ENCODE measurements at places on chromosomes 11 and 22.

GRCh38 chr22:50498322-50498890, 9.1 kb downstream of the LMF2 start:
- peak; percentile 64 for DNase-seq

DNA sequence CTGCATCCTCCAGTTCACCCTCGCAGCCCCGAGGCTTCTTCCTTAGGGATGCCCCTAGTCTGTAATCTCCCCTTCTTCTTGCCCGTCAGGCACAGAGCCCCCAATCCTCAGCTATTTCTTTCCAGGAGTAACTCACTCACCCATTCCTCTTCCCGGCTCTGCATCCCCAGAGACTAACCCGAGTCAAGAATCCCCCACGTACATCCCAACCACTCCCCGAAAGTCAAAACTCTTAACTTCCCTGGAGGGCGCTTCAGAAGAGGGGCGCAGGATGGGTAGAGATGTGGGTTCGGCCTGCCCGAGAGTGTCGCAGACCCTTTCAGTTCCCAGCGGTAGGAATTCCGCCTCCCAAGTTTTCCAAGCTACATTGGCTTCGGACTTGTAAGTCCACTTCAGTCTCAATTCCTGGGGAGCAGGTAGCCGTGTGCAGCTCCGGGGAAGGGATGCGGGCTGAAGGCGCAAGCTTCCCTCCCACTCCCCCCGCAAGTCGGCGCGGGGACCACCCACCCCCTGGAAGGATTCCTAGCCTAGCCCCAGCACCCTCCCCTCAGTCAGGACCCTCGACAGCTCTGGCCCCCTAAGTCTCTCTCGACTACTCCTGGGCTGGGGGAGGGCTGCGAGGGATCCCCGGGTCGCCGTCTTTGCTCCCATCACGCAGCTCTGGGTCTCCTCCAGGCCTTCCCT, 871 bp downstream of the BDNF start:
- no peak for DNase-seq

DNA sequence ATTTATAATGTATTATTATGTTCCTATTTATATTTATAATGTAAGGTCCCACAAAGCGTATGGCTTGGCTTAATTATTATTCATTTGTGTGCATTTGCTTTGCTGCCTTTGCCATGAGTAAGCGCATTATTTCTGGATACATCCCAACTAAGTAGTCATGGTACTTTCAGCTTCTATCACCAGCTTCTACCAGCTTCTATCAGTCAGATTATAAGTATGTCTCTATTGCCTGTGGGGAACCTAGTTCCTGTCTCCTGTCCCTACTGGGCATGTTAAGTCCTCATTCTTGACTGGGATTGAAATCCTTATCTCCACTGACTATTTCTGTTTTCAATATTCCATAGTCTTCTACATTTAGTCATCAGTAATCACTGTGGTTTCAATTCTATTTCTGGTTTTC, 33.5 kb upstream of the OR10W1 start:
- DNase-seq = no peak

DNA sequence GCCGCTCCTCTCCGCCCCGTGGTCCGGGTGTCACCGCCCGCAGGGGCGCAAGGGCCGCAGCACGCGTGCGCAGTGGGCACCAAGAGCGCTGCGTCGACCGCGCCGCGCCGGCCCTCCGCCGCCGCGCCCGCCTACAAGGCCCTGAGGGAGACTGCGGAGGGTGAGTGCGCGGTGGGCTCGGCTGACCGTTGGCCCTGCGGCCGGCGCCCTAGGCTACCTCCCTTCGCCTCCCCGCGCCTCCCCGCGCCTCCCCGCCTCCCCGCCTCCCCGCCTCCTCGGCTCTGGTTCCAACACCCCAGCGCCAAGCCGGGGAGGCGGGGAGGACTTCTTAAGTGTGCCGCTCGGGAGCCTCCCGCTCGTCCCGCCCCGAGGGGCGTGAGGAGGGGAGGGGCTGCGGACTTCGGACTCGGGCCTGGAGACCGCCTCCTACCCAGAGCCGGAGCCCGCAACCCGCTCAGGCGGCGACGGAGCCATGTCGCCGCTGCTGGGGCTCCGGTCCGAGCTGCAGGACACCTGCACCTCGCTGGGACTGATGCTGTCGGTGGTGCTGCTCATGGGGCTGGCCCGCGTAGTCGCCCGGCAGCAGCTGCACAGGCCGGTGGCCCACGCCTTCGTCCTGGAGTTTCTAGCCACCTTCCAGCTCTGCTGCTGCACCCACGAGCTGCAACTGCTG, at the start of gene AQP11:
Gene AQP11 (plus strand): TSS at position 433 of the 673 bp plus-strand sequence. CDS start 40 bp downstream, at position 473.
- DNase-seq = peak; percentile 64

DNA sequence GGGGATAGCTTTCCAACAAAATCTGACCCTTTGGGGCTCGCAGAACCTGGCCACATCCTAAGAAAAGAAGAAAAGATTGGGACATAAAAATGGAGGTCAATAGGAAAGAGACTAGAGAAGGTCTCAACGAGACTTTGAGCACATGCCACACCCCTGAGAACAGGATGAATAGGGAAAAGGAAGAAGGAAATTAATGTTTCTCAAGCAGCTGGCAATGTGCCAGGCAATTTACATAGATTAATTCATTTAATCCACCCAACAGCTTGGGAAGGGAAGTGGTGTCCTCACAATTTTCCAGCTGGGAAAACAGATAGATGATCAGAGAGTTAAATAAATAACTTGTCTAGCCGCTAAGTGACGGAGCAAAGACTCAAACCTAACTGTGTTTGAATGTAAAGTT, 50.7 kb downstream of the PAMR1 start:
- no peak for DNase-seq

DNA sequence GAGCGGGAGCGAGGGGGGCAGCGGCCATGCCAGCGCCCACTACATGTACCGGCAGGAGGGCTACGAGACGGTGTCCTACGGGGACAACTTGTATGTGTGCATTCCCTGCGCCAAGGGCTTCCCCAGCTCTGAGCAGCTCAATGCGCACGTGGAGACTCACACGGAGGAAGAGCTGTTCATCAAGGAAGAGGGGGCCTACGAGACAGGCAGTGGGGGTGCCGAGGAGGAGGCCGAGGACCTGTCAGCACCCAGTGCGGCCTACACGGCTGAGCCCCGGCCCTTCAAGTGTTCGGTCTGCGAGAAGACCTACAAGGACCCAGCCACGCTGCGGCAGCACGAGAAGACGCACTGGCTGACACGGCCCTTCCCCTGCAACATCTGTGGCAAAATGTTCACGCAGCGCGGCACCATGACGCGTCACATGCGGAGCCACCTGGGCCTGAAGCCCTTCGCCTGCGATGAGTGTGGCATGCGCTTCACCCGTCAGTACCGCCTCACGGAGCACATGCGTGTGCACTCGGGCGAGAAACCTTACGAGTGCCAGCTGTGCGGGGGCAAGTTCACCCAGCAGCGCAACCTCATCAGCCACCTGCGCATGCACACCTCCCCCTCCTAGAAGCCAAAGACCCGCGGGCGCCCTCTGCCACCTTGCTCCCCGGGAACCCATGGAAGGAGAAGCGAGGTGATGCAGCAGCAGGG, 20.9 kb upstream of the TMEM191C start:
- DNase-seq = peak; percentile 43

DNA sequence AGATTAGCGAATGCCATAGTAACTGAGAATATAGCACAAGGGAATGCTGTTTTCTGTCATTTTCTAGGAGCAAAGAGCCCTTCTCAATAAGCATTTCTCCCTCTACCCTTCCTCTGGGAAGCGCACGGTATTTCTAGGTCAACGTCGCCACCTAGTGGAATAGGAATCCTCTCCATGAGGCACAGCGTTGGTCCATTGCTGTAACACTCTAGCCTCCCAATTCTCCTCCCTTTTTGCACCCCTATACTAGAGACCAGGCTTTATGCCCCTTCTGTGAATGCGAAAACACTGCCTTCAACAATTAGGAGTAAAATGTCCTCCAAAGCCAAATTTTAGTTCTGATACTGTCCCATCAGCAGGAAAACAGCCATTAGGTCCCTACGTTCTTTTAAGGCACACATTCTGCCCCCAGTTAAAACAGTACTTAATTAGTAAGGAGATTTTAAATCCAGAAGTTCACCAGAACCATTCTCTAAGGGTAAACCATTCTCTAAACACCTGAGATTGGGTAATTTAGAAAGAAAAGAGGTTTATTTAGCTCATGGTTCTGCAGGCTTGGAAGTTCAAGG, 12.8 kb upstream of the HYLS1 start:
- no peak for DNase-seq

DNA sequence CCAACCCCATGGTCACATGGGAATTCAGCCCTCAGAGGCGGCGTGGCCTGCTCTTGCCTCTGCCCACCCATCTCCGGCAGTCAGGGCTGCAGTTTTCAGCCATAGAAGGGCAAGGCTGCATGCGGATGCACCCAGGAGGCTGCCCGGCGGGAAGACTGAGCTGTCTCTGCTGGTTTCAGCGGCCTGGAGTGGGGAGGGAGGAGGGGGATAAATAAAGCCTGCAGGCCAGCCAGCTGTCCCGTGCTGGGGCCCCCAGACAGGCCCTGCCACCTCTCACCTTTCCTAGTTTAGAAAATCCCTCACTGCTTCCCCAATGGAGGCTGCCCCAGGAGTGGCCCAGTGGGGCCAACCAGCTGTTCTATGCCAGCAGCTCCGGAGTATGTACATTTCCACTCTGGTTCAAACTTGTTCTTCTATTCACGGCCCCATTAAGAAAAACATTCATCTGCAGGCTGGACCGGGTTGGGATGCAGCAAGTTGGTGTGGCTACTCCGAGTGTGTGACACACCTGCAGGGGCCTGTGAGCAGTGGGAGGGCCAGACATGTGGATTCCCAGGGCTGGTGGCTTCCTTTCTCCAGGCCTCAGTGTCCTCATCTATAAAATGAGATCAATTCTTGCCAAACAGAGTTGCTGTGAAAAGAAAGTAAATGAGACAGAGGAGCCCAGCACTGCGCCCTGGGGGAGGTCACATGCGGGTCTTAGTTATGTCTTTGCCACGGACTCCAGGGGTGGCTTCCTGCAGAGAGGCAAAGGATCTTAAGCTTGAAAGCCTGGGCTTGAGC, 5.0 kb downstream of the MICALL1 start:
- DNase-seq = no peak

GRCh38 chr22:42586381-42586780, 28.3 kb downstream of the POLDIP3 start:
- no peak for DNase-seq

- DNase-seq = no peak
Observed at GRCh38 chr11:32256466-32256865, 165.6 kb downstream of the RCN1 start.

GRCh38 chr11:20026629-20027555, 133.4 kb downstream of the DBX1 start:
- DNase-seq = no peak

DNA sequence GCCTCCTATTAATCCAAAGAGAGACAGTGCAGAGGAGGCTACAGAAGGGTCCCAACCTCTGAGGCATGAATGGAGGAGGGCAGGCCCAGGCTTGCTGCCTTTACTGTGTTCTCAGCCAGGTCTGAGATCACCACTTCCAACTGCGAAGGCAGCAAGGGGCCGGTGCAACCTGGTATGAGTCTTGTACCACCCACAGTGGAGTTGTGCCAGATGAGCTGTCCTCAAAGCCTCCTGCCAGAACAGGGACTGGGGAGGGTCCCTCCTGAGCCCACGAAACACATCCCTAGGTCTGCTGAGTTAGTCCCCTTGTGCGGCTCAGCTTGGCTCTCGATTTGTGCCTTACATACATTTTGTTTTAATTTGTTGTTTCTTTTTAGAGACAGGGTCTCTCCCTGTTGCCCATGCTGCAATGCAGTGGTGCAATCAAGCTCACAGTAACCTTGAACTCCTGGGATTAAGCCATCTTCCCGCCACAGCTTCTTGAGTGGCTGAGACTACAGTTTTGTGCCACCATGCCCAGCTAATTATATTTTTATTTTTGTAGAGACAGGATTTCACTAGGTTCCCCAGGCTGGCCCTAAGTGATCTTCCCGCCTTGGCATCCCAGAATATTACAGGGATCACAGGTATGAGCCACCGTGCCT, 9.3 kb downstream of the MIF start:
- no peak for DNase-seq

- no peak for DNase-seq
Observed at GRCh38 chr11:120441592-120441991, 70.0 kb upstream of the GRIK4 start.

DNA sequence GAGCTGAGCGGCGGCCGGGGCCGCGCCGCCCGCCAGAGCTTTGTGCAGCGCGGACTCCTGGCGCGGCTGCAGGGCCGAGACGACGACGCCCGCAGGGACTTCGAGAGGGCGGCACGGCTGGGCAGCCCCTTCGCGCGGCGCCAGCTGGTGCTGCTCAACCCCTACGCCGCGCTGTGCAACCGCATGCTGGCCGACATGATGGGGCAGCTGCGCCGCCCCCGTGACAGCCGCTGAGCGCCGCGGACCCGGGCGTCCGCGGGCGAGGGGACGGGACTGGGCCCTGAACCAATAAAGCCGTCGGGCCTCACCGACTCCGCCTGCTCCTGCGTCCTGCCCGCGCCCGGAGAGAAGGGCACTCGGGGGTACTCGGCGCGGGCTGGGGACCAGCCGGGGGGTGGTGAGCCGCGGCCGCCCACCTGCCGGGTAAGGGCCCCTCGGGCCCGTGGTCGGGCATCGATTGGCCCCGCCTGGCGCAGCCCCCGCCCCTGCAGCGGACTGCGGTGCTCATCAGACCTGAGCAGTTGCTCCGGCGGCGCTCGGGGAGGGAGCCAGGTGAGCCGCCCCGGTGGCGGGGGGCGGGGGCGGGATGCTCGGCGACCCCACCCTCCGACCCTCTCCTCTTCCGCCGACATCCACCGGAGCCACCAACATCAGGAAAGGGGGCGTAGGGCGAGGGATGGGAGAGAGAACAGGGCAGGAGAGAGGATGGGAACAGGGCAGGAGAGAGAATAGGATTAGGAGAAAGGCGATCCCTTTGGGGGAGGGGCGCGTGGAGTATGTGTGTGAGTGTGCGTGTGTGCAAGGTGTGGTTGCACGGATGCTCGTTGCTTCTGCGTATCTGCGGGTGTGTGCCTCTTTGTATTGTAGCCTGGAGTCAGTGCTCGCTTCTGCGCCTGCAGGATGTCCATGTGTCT, at the start of gene TMEM25:
Gene TMEM25 (plus strand): TSS at position 510 of the 914 bp plus-strand sequence. CDS start 610 bp downstream, outside the sequence.
- peak; percentile 87 for DNase-seq

DNA sequence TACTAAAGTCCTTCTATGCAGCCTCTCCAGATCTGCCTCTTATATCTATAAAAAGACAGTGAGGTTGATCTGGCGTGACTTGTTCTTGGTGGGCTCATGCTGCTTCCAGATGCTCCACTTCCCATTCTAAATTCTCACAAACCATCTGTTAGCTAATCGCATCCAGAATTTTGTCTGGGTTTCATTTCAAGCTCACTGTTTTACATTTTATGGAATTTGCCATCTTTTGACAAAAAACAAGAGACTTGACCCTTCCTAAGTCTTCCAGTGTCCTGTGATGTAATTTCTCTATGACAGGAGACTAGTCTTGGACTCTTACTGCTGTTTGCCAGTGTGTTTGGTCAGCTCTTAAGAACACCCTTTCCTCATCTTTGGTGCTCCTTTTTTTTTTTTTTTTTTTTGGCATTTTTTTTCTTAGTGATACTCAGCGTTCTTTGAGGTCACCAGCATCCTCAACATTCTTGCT, 23.0 kb downstream of the CRKL start:
- DNase-seq = no peak

- no peak for DNase-seq
Observed at GRCh38 chr11:60455531-60456042, at the start of gene MS4A1. Gene MS4A1 (plus strand): TSS chr11:60455847. CDS start chr11:60462375, 6,528 bp downstream.

GRCh38 chr11:67428052-67429001, at the start of gene RPS6KB2:
Gene RPS6KB2 (plus strand): TSS chr11:67428494. CDS start chr11:67428546, 52 bp downstream.
- DNase-seq = peak; percentile 100

GRCh38 chr11:131037873-131038272, 121.6 kb upstream of the SNX19 start:
- no peak for DNase-seq

Data from stimulated activated effector memory CD8-positive, alpha-beta T cell treated with anti-CD3 and anti-CD28 coated beads, Interleukin-12 subunit alpha, Interleukin-12 subunit beta, amount 100 ng/mL, for 72 hours (primary cell).